Fibroblast of mammary gland (primary cell): ENCODE measurements at places on chromosomes 13 and 19.

DNA sequence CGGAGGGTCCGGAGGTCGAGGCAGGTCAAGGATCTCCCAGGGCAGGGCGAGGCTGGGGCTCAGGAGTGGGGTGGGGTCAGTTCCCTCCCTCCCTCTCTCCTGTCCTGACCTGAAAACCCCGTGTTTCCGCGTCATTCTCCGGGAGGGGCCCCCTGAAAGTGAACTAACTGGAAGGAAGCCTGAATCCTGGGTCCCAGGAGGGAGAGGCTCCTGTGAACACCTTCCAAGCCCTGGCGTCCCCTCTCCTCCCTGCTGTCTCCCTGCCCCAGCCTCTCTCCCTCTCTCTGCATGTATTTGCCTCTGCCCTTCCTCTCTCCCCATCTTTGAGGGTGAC lies 741 bp upstream of the CADM4 start:
- no peak for DNase-seq

DNA sequence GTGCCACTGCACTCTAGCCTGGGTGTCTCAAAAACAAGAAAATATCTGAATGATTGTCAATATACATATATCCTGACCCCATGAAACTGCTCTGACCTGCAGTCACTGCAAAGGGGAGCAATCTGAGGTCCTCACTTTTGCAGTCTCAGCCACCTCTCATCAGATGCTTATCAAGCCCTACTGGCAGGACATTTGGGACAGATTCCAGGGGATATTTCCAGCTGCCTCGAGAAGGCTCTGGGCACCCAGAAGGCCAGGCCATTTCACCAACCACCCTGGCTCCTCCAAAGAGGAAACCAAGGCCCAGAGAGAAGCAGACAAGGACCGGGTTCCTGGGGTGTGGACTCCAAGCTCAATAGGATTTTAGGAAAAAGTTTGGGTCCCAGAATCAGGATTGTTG lies 2.3 kb downstream of the EML2 start:
- DNase-seq = no peak

- DNase-seq = no peak
Observed at GRCh38 chr13:38941353-38941945, 49.2 kb downstream of the STOML3 start.

GRCh38 chr19:40241809-40242384 lies 15.4 kb upstream of the CCNP start:
- DNase-seq = peak; percentile 49

GRCh38 chr13:87234981-87235380 lies 436.2 kb upstream of the SLITRK5 start:
- DNase-seq = peak; percentile 26

DNA sequence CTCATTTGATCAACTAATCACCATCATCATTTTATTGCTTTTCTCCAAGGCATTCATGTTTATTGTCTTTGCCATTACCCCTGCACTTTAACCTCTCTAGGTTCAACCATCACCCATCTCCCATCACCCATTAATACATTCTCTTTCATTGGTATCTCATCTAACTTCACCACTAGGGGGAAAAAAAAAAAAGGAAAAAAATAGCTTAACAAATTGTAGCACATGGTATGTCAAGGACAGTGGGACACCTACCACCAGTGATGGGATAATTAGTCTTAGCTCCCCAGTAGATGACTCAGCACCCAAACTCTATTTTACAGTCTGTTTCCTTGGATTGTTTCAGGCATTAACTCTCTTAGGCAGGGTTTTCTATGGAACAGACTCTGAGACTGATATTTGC lies 1770.2 kb upstream of the MIR17HG start:
- no peak for DNase-seq

DNA sequence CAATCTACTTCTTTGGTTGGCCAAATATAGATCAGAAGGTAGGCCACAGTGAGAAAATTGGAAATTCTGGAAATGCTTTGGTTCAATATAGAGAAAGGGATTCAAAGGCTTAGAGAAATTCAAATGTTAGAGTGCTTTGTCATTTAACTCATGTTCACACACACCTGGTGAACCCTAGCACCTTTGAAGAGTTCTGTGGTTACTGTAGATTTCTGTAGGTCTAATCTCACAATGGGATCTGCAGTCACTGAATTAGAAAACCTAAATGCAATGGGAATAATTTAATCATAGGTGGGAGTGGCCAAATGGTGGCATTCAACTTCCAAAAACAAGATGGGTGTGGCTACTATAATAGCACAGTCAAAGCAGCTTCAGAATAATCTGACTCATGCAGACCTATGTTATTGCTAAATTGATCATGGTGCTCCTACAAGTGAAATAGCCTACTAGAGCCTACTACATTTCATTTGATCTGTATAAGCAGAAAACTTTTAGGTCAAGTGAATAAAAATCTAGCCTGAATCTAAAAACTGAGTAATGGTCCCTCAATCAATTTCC lies 1152.9 kb downstream of the PCDH9 start:
- DNase-seq = peak; percentile 46

- DNase-seq = no peak
Observed at GRCh38 chr13:27077451-27077850, 94.2 kb downstream of the USP12 start.

- peak; percentile 76 for DNase-seq
Observed at GRCh38 chr13:41614671-41615527, 157.5 kb downstream of the RGCC start.

DNA sequence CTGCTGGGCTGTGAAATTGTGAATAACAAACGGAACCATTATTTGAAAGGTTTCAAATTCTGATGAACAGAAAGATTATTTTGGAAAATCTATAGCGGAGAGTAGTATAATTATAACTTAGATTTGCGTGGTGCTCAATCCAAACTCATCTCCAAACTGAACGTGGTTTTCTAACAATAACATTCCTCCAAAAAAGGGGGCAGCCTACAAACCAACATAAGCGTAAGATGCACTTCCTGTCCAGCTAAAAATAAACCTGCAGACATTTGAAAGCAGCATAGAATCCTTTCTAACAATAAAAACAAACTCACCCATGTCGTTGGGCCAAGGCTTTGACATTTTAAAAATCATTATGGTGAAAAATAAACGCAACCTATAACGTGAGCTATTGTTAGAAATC lies 178.4 kb downstream of the COL4A1 start:
- no peak for DNase-seq

DNA sequence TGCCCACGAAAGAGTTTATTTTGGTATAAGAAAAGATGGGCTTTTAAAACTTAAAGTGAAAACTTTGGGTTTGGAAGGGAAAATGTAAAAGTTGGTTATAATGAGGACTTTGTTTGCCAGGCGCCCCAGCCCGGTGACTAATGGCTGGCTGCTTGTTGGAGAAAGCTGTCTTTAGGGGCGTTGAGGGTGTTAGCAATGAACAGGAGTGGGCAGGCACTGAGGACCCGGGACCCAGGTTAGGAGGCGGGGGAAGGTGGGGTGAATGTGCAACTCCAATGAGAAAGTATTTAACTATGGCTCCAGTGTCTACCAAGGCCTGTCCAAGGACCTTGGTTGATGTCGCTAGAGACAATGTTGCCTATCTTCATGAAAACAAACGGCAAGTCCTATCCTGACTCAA lies 118.6 kb downstream of the ZNF536 start:
- DNase-seq = no peak

DNA sequence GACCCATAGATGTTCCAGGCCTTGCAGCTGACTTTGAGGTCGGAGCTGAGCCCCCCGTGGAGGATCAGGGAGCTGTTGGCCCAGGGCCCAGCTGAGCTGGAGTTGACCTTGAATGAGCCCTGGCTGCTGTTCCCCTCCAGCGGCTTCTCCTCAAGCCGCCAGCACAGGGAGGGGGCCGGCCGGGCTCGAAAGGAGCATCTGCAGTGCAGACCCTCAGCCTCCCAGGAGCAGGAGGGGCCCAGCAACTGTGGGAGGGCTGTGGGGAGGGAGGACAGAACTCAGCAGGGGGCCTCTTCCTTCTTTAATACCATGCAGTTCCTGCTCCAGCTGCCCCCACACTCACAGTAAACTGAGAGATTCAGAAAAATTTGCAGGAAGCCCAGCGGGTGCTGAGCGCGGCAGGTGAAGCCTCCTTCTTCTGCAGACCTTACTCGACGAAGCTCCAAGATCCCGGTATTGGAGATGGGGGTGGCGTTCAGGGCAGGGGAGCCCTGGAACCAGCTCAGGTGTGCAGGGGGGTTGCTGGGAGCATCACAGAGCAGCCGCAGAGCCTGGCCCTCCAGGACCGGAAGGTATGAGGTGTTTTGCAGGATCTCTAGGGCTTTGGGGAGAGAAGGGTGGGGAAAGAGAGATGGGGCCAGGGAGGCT lies 2.6 kb downstream of the SIGLEC5 start:
- no peak for DNase-seq

DNA sequence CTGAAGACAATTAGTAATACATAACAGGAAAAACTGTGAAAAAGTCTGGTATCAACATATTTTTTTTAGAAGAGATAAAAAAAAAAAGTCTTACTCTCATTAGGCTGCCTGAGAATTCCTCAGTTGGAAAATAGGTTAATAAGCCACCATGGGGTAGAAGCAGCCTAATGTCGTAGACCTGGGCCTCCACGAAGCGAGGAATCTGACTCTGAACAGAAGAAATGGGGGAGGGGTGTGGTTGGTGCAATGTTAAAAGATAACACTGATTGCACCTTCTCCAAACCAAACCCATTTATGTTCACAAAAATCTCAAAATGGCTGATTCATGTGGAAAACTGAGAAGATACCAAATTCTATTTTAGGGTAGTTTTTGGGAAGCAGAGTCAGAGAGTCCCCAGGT lies 62.4 kb downstream of the MPHOSPH8 start:
- no peak for DNase-seq

DNA sequence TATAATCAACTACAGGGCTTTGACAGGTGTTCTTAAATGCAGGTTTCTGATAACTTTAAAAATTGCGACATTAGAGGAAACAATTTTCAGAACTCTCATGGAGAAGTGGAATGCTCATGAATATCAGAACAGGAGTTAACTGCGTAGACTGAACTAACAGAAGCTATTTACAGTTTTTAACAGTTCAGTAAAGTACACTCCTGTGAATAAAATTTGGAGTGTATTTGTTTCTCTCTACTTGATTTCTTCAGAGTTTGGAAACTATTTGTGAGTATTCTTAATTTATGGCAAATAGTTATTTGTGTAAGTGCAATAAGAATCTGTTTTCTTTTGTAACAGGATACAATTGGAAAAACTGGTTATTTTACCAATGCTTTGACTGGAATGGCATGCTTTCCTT lies 114.4 kb downstream of the TNFRSF19 start:
- DNase-seq = no peak

DNA sequence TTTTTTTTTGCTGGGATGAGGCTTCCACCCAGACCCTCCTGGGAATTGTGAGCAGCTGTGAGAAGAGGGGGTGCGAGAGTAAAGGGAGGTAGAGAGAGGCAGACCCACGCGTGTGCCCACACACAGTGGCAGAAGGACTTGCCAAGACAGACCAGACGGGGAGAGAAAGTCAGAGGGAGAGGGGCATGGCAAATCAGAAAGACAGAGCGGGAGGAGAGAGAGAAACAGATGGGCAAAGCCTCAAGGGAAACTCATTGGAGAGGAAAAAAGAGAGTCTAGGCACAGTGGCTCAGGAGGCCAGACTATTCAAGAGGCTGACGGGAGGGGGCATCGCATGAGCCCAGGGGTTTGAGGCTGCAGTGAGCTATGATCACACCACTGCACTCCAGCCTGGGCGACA lies 17.0 kb downstream of the CATSPERG start:
- DNase-seq = no peak

DNA sequence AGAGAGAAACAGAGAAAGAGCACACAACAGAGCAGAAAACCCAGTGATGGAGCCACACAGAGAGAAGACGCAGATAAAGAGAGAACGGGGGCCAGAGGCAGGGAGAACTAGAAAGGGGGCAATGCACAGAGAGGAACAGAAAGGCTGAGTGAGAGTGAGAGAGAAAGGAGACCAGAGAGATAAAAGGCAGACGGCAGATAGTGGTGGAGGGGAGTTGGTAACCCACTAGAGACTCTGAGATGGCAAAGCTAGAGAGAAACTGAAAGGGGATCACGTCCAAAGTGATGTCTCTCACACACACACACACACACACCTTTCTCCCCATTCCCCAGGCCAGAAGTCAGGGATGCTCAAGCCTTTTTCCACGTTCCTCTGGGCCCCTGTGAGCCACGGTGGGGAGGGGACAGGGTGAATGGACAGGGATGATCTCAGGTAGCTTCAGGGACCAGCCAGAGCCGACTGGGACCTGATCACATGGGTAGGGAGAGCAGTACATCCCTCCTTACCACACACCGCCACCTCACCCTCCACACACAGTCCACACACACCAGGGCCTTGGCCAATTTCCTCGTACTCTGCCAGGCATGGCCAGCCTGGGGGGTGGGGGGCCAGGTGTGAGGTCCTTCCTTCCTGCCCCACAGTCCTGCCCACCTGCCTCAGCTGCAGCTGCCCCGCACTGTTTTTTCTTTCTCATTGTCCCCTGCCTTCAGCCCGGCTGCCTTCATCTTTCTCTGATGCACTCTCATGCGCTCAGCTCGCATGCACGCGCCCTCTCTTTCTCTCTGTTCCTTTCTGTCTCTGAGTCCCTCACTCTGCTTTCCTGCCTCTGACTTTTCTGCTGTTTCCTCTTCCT lies 22.5 kb upstream of the POU2F2 start:
- DNase-seq = no peak

GRCh38 chr13:51996641-51997040 lies 14.6 kb downstream of the ATP7B start:
- DNase-seq = no peak

DNA sequence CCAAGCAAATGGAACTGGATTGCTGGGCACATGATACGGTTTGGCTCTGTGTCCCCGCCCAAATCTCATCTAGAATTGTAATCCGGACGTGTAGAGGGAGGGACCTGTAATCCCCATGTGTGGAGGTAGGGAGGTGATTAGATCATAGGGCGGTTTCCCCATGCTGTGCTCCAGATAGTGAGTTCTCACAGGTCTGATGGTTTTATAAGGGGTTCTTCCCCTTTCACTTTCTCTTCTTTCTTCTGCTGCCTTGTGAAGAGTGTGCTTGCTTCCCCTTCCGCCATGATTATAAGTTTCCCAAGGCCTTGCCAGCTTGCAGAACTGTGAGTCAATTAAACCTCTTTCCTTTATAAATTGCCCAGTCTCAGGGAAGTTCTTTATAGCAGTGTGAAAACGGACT lies 32.6 kb upstream of the MTIF3 start:
- no peak for DNase-seq

GRCh38 chr19:4518345-4519171 lies at the start of gene PLIN4:
Gene PLIN4 (minus strand): TSS chr19:4518486. CDS start chr19:4518272, 214 bp downstream.
- peak; percentile 79 for DNase-seq

- peak; percentile 98 for DNase-seq
Observed at GRCh38 chr13:49858178-49858856, 65.8 kb upstream of the KPNA3 start.

DNA sequence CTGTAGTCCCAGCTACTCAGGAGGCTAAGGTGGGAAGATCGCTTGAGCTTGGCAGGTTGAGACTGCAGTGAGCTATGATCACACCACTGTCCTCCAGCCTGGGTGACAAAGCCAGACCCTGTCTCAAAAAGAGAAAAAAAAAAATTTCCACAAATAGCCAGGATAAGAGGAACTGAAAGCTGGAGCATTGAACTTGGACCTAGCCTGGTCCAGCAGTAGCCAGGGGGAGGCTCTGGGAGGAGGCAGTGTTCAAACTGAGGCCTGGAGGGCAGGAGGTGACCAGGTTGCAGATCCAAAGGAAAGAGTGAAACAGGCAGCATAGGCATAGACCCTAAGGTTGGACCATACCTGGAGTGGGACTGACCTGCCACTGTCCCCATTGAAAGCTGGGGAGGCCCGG lies 26.9 kb upstream of the PIK3R2 start:
- DNase-seq = no peak

GRCh38 chr13:82687884-82688283 lies 1194.4 kb downstream of the SLITRK1 start:
- no peak for DNase-seq

- no peak for DNase-seq
Observed at GRCh38 chr13:34914416-34914815, 27.7 kb upstream of the NBEA start.

- no peak for DNase-seq
Observed at GRCh38 chr13:99932912-99933311, 38.7 kb downstream of the ZIC5 start.
